CD4-positive, alpha-beta T cell treated with Interleukin-17A for 1 hour (primary cell): ENCODE measurements at places on chromosomes 5 and 9.

DNA sequence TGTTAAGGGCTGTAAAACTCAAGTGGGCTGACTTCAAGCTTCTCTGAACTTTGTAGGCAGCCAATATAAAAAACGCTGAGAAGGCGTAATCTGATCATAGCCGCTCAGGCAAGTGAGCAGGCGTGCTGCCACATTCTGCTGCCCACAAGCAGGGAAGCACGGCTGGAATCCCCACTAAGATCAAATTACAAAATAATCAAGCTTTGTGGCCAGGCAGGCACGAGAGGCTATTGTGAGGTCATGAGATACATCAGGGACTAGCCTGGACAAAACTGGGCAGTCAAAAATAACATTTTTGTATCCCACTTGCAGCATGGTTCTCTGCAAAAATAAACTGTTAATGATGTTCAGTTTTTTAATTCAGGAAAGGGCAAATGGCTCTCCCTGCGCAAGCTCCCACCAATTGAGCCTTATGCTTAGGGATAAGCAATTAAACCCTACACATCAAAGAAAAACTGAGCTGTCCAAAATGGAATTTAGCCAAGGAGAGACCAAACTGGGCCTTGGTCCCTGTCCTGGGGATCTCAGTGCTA, 64.0 kb downstream of the POU5F2 start:
- DNase-seq = no peak

DNA sequence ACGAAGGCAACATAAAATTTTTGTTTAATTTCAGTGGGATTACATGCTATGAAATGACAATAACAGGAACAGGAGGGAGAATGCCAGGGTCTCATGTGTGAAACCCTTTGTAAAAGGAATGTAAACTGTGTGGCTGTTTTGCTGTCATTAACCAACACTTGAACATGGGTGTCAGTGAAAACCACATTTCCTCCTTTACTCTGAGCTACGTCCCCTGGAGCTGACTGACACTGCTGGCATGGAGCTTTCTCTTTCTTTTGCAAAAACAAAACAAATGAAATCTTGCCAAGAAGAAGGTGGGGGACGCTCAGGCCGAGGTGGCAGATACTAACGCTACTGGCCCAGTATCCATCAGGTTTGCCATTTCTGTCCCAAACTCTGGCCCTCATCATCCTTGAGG, 121.4 kb downstream of the DMRT2 start:
- DNase-seq = no peak

- no peak for DNase-seq
These were observed 39.0 kb downstream of the KIF4B start for GRCh38 chr5:155052532-155052931.

GRCh38 chr5:36950586-36951457, 74.3 kb downstream of the NIPBL start:
- DNase-seq = no peak

DNA sequence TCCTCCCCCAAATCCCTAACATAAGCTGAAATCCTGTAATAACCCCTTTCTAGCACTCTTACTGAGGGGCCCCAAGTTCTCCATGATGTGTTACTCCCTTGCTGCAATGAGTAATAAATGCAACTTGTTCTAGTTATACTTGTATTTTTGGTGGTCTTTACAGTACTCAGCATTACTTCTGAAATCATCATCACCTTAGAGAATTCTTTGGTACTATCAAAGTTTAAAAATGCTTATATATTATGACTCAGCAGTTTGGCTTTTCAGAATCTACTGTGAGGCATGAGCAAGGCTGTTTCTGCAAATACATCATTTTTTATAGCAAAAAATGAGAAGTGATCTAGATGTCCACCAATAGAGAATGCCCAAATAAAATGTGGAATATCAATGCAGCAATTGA, 20.7 kb upstream of the ROPN1L start:
- DNase-seq = no peak

GRCh38 chr9:138103849-138104206, 226.2 kb downstream of the CACNA1B start:
- no peak for DNase-seq

DNA sequence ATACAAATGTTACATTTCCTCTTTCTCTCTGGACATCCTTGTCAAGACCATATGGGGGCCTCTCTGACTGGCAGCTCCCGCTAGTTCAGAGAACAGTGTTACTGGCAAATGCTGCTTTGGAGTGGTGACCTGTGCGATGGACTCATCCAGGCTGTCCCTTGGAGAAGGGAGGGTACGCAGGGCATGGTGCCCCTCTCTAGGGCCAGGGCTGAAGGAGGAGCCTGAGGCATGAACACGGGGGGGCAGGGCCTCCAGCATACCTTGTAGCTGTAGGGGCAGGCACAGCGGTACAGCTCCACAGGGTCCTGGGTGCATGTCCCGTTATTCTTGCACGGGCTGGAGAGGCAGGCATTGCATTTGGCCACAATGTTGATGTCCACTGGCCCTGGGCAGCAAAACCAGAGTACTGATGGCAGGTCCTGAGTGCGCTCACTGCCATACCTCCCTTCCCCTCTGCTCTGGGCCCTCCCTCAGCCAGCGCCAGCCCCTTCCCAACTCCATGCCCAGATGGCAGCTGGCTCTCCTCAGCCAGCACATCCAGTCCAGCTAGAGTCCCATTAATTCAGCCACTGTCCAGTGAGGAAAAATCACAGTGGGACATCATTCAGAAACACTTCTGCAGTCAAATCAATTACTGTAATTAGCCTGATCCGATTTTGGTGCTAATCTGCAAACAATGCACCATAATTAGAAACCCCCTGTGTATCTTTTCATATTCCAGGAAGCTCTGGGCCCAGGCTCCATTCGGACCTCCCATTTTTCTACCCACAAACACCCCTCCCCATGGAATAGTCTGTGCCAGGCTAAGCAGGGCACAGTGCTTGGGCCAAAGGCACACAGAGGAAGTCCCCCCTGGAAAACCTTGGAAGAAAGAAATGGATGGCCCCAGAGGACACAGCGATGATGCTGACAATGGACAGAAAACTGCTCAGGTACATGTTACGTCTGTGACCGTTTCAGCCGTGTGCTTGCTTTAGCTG, 128.8 kb upstream of the PANK3 start:
- no peak for DNase-seq

DNA sequence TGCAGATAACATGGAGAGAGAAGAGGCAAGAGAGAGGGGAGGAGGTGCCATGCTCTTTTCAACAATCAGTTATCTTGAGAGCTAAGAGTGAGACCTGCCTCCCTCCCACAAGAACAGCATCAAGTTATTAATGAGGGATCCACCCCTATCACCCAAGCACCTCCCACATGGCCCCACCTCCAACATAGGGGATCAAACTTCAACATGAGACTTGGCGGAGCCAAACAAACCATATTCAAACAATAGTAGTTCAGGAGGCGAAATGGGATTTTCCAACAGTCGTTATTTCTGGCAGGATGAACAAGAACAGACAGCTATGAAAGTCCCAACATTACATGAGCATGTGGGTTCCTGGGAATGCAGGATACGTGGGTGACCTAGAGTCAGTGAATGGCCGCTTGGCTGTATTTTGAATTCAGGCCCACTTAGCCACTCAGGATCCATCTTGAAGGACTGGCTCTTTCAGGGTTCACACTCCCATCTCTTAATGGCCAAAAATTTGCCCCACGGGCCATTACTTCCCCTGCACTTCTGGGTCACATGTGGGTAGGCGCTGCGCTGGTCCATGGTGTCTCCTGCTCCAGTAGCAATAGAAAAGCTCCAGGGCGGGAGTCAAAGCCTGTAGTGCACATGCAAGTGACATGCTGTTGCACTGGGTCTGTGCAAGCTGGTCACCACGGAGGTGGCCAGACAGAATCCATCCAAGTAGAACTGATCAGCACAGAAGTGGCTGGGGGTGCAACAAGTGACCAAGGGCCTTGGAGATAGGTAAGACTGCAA, 7.1 kb upstream of the FAF2 start:
- no peak for DNase-seq

GRCh38 chr9:110276781-110277180, 20.5 kb upstream of the TXN start:
- no peak for DNase-seq

- no peak for DNase-seq
These were observed 278.2 kb downstream of the PSAT1 start for GRCh38 chr9:78575081-78575480.

DNA sequence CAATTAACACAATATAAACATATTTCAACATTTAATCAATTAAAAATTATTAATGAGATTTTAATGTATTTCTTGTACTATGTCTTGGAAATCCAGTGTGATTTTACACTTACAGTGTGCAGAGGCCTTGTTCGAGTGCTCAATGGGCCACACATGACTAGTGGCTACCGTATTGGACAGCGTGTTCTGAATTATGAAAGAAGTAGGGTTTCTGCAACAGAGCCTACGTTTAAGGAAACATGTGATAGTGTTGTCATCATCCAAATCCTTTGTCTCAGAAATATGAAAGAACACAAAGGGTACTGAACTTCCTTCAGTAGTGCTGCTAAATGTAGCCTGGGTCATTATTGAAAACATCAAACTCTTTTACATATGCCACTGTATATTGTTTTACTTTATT, 29.5 kb downstream of the NPR3 start:
- DNase-seq = no peak

DNA sequence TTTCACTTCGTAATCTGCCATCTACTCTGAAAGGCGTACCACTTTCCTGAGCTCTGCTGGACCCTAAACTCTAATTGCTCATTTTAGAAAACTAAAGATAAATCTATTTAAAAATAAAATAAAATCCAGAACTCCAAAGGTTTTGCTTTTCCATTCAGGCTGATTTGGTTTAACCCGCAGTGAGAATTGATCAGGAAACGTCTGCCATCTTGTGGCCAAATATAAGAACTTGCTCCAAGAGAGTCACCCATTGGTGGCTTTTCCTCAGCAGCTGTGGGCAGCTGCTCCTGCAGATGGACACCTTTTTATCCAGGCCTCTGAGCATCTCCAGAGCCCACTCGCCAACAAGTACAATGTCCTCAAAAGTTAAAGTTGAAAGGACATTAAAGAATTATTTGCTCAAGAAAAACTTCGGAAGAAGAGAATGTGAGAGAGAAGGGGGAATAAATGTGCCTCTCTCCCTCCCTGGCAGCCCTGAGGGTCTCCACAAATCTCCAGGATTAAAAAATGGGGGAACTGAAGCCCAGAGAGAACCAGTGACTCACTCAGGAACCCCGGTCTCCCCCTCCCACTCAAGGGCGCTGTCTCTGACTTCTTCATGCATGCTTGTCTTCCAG, 4.1 kb downstream of the SAXO1 start:
- peak; percentile 52 for DNase-seq

DNA sequence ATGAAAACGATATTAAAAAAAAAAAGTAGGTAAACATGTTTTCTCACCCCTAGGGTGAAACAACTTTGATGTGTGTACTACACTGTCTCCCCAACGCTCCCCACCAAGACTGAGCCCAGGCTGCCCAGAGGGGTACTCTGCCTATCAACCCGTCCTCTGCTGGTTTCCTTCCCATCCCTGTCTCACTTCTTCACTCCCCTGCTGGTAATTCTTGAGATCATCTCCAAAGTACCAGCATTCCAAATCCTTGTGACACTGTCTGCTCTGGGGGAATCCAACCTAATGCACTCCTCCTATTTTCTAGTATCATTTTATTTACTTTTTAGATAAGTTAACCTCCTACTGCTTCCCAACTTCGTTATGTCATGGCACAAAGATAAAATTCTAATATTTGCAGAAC, 6.3 kb upstream of the APTX start:
- no peak for DNase-seq

GRCh38 chr5:109695005-109695926, 5.5 kb downstream of the MAN2A1 start:
- DNase-seq = peak; percentile 14

- DNase-seq = no peak
These were observed 273.7 kb downstream of the FANCC start for GRCh38 chr9:95043826-95044225.

DNA sequence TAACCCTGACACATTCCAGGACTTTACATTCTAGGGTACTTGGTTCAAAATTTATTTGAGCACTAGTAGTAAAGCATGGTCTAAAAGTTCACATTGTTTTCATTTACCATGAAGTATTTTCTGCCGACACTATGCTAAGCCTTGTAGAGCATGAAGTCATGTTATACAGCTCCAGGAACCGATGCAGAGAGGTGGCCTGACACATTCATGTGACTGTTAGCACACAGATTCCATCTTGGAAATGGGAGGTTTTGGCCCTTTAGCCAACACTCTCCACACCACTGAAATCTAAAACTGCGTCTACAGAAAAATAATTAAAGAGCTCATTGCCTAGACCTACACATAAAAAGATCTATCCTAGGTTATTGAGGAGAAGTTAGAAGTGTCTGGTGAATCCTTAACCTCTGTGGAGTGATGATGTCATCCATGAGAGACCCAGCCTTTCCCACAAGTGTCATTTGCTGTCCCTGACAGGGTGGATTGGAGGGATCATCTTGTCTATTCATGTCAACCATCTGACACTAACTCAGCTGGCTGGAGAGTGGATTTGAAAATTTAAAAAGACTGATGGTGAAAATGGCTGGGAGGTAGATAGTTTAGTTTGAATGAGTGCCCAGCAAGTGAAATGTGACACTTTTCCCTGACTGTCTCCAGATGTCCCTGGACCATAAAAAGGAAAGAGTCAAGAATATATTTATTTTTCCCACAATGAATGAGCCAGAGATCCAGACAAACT, 1.3 kb downstream of the RANBP3L start:
- no peak for DNase-seq

GRCh38 chr9:128554155-128554862, 1.9 kb downstream of the SPTAN1 start:
- DNase-seq = peak; percentile 34

DNA sequence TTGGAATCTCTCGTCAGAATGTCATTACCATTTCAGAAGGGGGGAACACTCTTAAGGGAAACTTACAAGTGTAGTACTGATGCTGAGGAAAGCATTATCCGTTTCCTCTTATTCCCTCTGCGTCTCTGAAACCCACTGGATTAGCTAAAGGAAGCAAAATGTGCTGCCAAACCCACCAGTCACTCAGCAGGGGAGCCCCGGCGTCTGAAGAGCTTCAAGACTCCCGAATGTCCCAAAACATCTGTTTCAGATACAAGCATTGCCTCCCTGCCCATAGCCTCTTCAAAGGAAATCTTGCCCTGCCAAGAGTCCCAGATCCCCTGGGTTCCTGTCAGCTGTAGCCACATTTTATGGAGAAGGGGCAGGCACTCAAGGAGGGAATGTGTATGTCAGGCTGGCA, 1.0 kb upstream of the HCN1 start:
- no peak for DNase-seq

DNA sequence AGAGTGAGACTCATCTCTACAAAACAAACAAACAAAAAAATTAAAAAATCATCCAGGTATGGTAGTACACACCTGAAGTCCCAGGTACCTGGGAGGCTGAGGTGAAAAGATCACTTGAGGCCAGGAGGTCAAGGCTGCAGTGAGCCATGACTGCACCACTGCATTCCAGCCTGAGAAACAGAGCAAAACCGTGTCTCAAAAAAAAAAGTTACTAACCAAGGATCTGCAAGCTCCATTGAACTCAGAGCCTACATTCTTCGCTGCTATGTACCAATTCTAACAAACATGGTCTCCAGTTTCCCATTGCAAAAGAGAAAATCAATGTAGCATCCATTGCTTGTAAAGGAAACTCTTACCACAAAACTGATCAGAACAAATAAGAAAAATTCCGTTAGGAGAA, 33.5 kb downstream of the MTMR12 start:
- DNase-seq = no peak

GRCh38 chr9:34377404-34377746, 677 bp upstream of the MYORG start:
- DNase-seq = no peak
